ENCODE measurements at places on chromosomes 4 and X. TPM values are rescaled to one million over a fixed set of nuclear protein-coding genes. Genes with fewer than 3 reads are reported as not detected.

C1QTNF7 gene
- 0.07 TPM for polyA plus RNA-seq

ELF4 gene
- 7.7 TPM for polyA plus RNA-seq

AMER1 gene
- polyA plus RNA-seq: 0.02 TPM

CLNK gene
- polyA plus RNA-seq: not detected

SOD3 gene
- not detected for polyA plus RNA-seq

MSMO1 gene
- polyA plus RNA-seq: 15.9 TPM

TCEAL6 gene
- not detected for polyA plus RNA-seq

GAGE1 gene
- polyA plus RNA-seq: not detected

- no peak for DNase-seq
Observed at GRCh38 chr4:65668201-65669089, 1.8 kb downstream of the EPHA5 start.

GRCh38 chr4:18689308-18690115 is 668.0 kb upstream of the LCORL start:
- no peak for DNase-seq

- no peak for DNase-seq
Observed at GRCh38 chr4:161680146-161680545, 483.7 kb downstream of the FSTL5 start.

GRCh38 chr4:37981425-37981824 is 21.2 kb downstream of the PTTG2 start:
- DNase-seq: no peak

- no peak for DNase-seq
Observed at GRCh38 chrX:118552121-118552900, 56.7 kb downstream of the DOCK11 start.

Measured in naive thymus-derived CD8-positive, alpha-beta T cell (primary cell).